Stimulated activated CD4-positive, alpha-beta T cell treated with anti-CD3 and anti-CD28 coated beads, Interleukin-12 subunit alpha, Interleukin-12 subunit beta, amount 100 ng/mL, for 24 hours (primary cell): ENCODE measurements at places on chromosomes 6 and 20.

GRCh38 chr6:148451690-148452089 is 109.1 kb downstream of the SASH1 start:
- no peak for DNase-seq

DNA sequence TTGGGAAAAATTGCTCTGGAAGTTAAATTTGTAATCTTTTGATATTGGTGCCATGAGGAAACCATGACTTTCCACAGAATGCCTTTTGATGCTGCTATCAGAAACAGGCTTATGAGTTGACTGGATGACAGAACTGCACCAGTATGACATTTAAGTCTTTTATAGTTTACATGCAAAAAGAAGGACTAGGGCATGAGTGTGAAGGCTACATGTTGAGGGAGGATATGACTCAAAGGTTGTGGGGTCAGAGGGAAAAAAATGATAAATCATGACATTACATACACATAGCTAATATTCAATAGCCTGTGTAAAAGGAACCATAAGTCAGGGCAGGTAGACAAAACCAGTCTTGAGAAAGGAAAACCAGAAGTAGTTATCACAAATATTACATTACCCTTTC is 182.2 kb downstream of the COL12A1 start:
- no peak for DNase-seq

GRCh38 chr6:5471044-5471443 is 209.7 kb downstream of the FARS2 start:
- DNase-seq: peak; percentile 24

DNA sequence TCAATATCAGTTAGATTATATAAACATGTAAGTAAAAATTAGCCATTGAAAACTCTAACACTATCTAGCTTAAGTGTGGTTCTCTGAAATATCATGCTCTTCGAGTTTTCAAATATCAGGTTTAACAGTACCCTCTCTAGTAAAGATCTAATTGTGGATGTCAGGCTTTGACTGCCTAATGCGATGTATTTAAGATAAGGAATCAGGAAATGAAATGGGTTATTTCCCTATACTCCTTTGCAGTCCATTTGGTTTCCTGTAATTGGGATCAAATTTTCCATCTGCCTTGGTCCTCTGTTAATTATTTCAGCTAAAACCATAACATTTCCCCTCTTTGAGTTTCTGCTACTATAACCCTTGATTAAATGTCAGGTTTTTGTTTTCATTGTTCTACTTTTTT is 361.3 kb upstream of the MMS22L start:
- no peak for DNase-seq

- no peak for DNase-seq
Observed at GRCh38 chr20:3137492-3137891, 22.2 kb downstream of the FASTKD5 start.
